ENCODE measurements at places on chromosomes 13 and 19.

DNA sequence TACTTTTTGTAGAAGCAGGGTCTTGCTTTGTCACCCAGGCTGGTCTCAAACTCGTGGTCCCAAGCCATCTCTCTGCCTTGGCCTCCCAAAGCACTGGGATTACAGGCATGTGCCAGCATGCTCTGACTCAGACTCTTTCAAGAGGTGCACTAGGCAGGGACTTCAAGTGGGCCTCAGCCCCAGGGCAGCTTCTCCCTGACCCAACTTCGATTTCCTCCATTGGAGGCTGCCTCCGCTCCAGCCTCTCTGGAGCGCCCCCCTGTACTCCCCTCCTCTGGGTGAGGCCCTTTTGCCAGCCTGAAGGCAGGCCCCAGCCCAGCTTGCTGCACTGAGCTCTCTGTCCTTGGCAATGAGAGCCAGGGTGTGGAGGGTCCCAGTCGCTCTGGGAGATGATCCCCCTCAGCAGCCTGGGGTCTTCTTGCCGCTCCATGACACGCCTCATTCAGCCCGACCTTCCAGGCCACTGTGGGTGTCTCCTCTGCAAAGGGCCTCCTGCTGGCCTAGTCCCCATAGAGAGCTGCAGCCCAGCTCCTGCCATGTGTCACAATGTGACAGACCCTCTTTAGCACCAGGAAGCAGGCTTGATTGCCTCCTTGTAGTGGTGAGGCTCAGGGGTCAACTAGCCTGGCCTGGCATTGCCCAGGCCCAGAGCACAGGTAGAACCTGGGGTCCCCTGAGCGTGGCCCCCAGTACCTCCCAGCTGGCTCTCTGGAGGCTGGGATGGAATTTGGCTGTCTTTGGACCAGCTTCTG lies 16.4 kb downstream of the CARM1 start:
- DNase-seq = no peak

DNA sequence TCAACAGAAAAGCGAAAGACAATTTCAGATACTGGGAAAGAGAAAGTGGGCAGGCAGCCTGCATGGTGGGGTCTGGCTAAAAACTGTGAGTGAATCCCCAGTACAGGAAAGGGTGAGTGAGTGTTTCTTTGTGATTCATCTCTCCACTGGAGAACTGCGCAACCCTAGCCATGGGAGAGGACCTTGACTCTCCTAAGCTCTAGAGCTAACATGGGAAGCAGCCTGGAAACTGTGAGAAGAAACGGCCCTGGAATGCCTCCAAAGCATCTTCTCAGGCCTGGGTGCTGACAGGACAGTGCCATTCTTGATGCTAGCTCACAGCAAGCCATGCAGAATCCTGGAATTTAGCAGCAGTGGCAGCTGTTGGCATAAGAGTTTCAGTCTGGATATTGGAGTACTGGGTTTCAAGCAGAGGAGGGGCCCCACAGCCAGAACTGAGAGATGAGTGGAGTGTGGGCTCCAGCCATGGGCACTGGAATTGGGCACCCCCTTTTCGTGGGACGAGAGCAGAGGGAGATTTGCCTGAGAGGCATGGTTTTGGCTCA lies 18.7 kb upstream of the SLAIN1 start:
- DNase-seq = no peak

- no peak for DNase-seq
Observed at GRCh38 chr19:44775676-44776240, 1.9 kb upstream of the CBLC start.

- DNase-seq = no peak
Observed at GRCh38 chr13:40886017-40886416, 96.6 kb downstream of the SLC25A15 start.

GRCh38 chr13:49308921-49309408 lies 61.2 kb downstream of the CDADC1 start:
- DNase-seq = no peak

DNA sequence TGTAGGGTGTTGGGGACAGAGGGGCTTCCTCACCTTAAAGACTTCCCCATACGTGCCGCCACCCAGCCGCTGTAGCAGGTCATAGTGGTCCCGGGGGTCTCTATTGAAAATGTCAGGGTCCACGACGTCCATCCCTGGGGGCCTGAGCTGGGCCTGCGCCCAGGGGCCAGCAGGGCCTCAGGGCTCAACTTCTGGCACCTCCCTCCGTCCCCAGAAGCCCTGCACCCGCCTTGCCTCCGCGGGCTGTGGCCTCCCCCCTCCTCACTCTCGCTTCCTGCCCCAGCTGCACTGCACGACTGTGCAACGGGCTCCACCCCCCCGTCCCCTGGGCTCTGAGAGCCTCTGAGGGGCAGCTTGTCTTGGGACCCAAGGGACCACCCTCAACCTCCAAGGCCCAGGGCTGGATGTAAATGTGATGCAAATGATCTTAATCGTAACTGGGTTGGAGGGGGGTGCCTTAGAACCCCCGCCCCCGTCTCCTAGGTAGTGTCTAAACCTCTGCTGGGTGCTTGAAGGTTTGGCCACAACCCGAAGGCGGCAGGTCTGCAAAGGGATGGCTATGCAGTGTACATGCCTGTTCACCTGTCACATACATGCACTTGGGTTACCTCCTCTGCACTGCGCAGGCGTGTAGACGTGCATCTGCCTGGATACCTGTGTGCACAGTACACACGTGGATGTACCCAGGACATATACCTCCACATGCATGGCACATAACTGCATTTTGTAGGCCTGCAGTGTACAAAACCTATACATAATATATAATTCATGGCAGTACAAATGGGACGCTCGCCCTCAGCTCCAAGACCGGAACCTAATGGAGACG lies at the start of gene MAP4K1:
Gene MAP4K1, minus strand, starts transcription at position 190 of the 826 bp plus-strand sequence. Its CDS starts 58 bp downstream, at position 132.
- DNase-seq = peak; percentile 39

- DNase-seq = no peak
Observed at GRCh38 chr19:30085394-30085793, 143.4 kb downstream of the URI1 start.

GRCh38 chr19:3813473-3814392 lies 27.6 kb upstream of the MATK start:
- DNase-seq = no peak

GRCh38 chr13:33931397-33932311 lies 113.7 kb downstream of the RFC3 start:
- no peak for DNase-seq

- DNase-seq = no peak
Observed at GRCh38 chr13:109500146-109500773, 286.1 kb downstream of the IRS2 start.

GRCh38 chr19:42032431-42032830 lies 37.6 kb downstream of the GRIK5 start:
- DNase-seq = no peak

DNA sequence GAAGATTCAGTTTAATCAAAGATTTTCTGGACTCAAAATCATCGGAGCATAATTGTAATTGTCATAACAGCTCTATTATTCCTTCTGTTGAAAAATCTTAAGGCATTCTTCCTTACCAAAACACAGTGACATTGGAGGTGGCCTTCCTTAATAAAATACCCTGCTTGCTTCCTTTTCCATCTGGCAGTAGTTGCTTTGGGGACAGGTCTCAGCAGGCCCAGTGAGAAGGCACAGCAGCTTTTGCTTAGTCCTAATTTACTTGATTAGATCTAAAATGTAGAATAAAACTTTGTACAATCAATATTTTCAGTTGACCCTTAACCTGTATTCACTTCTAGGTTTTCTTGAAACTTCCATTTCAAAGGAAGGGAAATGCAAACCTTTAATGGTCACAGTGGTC lies 471.6 kb downstream of the PCDH20 start:
- no peak for DNase-seq

- DNase-seq = no peak
Observed at GRCh38 chr13:50014386-50014785, 858 bp upstream of the KCNRG start.

GRCh38 chr13:75636436-75637180 lies 478 bp downstream of the LMO7 start:
- peak; percentile 10 for DNase-seq

- DNase-seq = no peak
Observed at GRCh38 chr19:30879736-30880135, 469.5 kb downstream of the TSHZ3 start.

- no peak for DNase-seq
Observed at GRCh38 chr13:28684257-28684656, 25.3 kb downstream of the POMP start.

DNA sequence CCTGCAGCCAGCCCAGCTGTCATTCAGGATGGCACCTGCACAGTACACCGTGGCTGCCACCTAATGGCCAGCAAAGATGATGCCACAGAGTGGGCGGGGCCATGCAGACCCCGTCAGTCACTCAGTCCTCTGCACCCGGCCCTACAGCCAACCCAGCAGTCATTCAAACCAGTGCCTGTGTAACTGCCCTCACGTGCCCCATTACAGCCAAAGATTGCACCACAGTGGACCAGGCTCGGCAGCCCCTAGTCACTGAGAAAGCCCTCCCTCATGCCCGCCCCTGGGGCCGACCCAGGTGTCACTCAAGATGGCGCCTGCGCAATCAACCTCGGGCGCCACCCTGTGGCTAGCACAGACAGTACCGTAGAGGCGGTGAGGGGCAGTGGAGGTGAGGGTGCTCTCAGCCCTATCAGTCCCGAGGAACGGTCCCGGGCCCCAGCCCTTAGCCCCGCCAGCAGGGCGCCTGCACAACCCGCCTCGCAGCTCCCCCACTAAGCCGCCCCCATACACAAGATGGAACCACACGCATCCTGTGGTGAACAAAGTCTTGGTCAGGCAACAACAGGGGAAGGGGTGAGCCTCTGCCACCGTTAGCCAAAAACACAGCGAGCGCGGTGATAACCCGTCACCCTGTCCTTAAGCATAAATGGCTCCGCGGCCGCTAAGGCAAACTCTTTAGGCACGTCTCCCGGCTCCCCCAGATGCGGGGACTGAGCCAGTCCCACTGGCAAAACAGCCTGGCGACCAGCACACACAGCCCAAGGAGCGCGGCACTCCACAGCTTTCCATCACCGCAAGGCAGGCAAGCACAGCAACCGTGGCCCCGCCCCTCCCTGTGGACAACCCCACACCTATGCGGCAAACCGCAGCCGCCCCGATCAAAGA lies 2.3 kb downstream of the PEG3 start:
- DNase-seq = no peak

DNA sequence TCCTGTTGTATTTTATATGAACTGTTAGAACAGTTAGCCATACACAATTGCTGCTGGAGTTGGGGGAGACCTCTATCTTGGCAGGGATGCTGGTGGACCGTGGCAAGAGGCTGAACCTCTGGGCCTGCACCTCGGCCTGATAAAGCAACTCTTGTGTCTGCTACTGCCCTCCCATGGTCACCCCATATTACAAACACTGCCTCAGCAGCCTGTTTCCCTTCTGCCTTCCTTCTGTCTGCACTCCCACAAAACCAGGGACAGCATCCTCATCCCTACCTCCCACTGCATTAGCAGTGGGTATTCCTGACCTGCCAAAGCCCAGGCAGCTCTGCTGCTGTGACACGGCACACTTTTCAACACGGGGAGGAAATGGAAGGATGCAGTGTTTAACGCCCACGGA lies 456.4 kb downstream of the FGF14 start:
- no peak for DNase-seq

DNA sequence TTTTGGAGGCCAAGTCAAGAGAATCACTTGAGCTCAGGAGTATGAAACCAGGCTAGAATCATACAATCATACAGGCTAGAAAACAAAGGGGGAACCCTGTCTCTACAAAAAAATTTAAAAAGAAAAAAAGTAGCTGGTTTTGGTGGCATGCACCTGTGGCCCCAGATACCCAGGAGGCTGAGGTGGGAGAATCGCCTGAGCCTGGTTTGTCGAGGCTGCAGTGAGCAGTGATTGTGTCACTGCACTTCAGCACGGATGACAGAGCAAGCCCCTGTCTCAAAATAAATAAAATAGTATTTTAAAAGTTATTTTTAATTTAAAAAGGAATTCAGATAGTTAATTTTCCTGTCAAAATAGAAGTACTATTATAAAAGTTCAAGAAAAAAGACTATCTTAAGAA lies 369.1 kb upstream of the SLITRK5 start:
- no peak for DNase-seq

DNA sequence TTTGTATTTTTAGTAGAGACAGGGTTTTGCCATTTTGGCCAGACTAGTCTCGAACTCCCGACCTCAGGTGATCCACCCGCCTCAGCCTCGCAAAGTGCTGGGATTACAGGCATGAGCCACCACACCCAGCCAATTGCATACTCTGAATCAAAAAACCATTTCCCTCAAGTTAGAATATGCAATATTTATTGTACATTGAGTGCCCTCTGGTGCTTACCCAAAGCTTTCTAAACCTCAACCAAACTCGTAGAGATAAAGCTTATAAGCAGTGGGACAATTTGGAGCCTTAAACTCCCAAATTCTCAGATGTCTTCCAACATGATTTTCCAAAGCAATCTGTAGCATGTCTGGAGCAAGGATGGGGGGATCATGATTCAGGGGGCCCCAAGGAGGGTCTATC lies 22.4 kb downstream of the RFXAP start:
- DNase-seq = no peak

DNA sequence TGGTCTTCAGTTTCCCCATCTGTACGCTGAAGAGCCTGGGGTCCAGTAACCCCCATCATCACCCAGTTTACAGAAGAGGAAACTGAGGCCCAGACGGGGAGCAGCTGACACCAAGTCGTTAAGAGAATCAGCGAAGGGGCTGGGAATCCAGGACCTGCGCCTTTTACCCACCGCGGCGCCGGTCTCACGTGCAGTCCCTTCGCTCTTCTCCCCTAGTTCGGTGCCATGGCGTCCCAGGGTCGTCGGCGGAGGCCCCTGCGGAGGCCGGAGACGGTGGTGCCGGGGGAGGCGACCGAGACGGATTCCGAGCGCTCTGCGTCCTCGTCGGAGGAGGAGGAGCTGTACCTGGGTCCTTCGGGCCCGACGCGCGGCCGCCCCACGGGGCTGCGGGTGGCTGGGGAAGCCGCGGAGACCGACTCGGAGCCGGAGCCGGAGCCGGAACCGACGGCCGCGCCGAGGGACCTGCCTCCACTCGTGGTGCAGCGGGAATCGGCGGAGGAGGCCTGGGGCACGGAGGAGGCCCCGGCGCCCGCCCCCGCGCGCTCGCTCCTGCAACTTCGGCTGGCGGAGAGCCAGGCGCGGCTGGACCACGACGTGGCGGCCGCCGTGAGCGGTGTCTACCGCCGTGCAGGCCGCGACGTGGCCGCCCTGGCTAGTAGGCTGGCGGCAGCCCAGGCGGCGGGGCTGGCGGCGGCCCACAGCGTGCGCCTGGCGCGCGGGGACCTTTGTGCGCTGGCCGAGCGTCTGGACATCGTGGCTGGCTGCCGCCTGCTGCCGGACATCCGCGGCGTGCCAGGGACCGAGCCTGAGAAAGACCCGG lies 698 bp downstream of the BLOC1S3 start:
- DNase-seq = no peak

DNA sequence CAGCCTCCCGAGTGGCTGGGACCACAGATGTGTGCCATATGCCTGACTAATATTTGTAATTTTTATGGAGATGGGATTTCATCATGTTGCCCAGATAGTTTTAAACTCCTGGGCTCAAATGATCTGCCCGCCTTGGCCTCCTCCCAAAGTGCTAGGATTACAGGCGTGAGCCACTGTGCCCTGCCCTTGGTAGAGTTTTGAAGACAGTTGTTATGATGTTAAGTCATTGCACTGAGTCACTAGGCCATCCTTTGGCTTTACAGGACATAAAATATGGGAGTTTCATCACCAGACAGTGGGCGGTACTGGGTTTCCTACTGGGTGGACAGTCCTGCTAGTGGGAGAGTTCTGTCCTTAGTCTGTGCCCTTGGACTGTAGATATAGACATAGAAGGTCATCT lies 282.5 kb downstream of the ATP8A2 start:
- DNase-seq = no peak

- no peak for DNase-seq
Observed at GRCh38 chr13:40483601-40484000, 182.8 kb downstream of the FOXO1 start.

- DNase-seq = no peak
Observed at GRCh38 chr19:42246143-42246921, 3.9 kb upstream of the GSK3A start.

- peak; percentile 47 for DNase-seq
Observed at GRCh38 chr13:99218969-99219368, 18.3 kb downstream of the UBAC2 start.

All from stimulated activated CD4-positive, alpha-beta T cell treated with anti-CD3 and anti-CD28 coated beads, Interleukin-2, amount 100 ng/mL, for 4 hours (primary cell).